Aorta (tissue), 5 donors: ENCODE measurements at places on chromosomes 7 and 10. TPM values are rescaled to one million over a fixed set of nuclear protein-coding genes. Genes with fewer than 3 reads are reported as not detected.

FAM25G gene
- not detected for total RNA-seq

CDH23 gene
- total RNA-seq: 7.5 TPM

MLXIPL gene
- 4.5 TPM for total RNA-seq

GNAT3 gene
- not detected for total RNA-seq

TMEM176B gene
- total RNA-seq: 34.3 TPM

CTAGE15 gene
- not detected for total RNA-seq

SH2D4B gene
- total RNA-seq: 0.52 TPM

ADAP1 gene
- 10.8 TPM for total RNA-seq

CC2D2B gene
- total RNA-seq: 11.8 TPM

INPP5F gene
- total RNA-seq: 23.9 TPM

GTF2IRD1 gene
- total RNA-seq: 10.3 TPM

GPR141 gene
- total RNA-seq: 4.2 TPM

ZNF273 gene
- total RNA-seq: 15.7 TPM

YWHAG gene
- 121 TPM for total RNA-seq

CLRN3 gene
- total RNA-seq: not detected

STAMBPL1 gene
- total RNA-seq: 12.0 TPM
